H4 (cell line): ENCODE measurements at places on chromosomes 2 and 18. TPM values are rescaled to one million over a fixed set of nuclear protein-coding genes. Genes with fewer than 3 reads are reported as not detected.

- no peak for DNase-seq
Measured at GRCh38 chr18:62285281-62285680, 39.8 kb upstream of the TNFRSF11A start.

- DNase-seq, result no peak
Measured at GRCh38 chr2:28833740-28834470, 23.3 kb downstream of the SPDYA start.

GRCh38 chr2:161039071-161039470 is 121.2 kb upstream of the TANK start:
- DNase-seq, result no peak

Gene RAB27B
- 1.4 and 2.1 TPM in 2 replicates for total RNA-seq

Gene ZNF638
- total RNA-seq, result 62.4 and 65.2 TPM in 2 replicates

Gene FAP
- total RNA-seq, result 2.1 and 3.3 TPM in 2 replicates

Gene KATNAL2
- total RNA-seq, result 6.7 and 6.8 TPM in 2 replicates

- no peak for DNase-seq
Measured at GRCh38 chr2:11163439-11164317, 8.4 kb downstream of the SLC66A3 start.

GRCh38 chr2:188765522-188766470 is 208.4 kb upstream of the COL3A1 start:
- peak; percentile 19 for DNase-seq

DNA sequence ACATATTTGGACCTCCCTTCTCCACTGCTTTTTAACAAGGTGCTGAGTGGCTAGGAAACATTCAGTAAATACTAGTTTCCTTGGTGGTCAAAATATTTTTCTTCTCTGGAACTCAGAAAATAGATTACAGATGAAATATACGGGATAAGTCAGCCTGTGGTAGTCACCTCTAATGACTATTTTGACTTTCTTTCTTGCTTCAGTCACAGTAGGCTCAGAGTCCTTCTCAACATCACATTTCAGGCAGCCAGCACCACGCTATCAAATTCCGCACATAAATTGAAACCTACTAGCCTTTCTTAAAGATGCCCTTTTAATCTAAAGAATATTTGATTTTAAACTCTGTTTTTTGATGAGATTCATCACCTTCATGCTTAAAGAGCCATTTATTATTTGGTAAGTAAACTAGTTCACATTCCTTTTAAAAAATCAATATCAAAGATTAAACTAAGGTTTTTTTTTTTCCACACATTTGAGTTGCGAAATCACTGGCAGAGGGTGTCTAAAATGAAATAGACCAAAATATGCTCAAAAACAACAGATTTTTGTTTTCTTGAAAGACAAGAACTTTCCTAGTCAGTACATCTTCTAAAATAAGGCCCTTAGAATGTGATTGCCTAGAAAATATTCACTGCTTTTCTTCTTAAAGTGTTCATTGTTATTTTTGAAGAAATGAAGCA is 181.5 kb downstream of the NRXN1 start:
- DNase-seq, result no peak

GRCh38 chr2:225994748-225995405 is 595.4 kb downstream of the NYAP2 start:
- DNase-seq, result peak; percentile 67

Gene RGPD4
- not detected in 2 replicates for total RNA-seq

Gene IL36B
- not detected in 2 replicates for total RNA-seq

Gene STPG4
- not detected in 2 replicates for total RNA-seq

Gene TXNDC2
- total RNA-seq, result 0.29 and 0.55 TPM in 2 replicates

GRCh38 chr18:63040788-63041410 is 278.7 kb downstream of the BCL2 start:
- no peak for DNase-seq

Gene SLC38A11
- total RNA-seq, result not detected in 2 replicates

DNA sequence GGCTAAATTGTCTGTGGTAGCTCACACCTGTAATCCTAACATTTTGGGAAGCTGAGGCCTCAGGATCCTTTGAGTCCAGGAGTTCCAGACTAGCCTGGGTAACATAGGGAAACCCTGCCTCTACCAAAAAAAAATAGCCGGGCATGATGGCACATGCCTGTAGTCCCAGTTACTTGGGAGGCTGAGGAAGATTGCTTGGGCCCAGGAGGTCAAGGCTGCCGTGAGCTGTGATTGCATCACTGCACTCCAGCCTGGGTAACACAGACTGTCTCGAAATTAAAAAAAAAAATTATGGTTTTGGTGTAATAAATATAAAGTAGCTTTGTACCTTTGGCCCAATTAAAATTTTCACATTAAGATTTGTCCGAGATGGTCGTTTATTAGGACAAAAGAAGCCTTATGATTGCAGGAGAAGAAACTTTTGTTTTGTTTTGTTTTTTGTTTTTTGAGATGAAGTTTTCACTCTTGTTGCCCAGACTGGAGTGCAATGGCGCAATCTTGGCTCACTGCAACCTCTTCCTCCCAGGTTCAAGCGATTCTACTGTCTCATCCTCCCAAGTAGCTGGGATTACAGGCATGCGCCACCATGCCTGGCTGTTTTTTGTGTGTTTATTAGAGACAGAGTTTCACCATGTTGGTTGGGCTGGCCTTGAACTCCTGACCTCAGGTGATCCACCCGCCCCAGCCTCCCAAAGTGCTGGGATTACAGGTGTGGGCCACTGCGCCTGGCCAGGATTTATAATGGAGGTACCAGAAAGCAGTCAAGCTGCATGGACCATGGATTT is 4.1 kb downstream of the MTA3 start:
- no peak for DNase-seq

Gene ANKRD29
- total RNA-seq, result 8.4 and 8.9 TPM in 2 replicates

DNA sequence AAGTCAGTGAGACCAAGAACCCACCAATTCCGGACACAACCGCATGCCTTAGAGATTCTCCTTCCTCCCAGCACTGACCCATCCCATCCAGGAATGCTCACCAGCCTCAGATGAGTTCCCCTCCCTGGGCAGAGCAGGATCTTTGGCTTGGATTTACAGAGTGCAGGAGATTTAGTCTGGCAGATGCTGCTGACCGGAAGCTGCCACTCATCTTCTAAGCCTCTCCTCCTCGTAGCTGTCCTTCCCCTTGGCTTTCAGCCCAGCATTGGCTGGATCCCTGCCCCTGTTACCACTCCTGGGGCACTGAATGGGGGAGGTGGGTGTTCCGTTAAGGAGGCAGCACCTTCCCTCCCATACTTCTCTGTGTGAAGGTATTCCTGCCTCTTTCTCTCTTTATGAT is 53.2 kb downstream of the VWA3B start:
- DNase-seq, result no peak

DNA sequence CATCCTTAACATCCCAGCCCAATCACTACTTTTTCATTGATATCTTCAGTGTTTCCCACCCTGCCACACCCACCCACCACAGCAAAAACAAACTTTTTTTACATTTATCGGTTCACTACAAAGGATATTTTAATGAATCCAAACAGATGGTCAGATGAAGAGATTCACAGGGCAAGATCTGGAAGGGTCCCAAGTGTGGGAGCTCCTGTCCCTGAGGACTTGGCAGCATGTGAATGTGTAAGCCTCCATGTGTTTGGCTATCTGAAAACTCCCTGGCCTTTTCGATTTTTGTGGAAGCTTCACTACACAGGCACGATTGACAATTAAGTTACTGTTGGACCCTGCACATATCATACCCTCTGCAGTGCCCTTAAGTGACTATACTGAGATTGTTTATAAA is 48.1 kb upstream of the CRIM1 start:
- DNase-seq, result no peak

DNA sequence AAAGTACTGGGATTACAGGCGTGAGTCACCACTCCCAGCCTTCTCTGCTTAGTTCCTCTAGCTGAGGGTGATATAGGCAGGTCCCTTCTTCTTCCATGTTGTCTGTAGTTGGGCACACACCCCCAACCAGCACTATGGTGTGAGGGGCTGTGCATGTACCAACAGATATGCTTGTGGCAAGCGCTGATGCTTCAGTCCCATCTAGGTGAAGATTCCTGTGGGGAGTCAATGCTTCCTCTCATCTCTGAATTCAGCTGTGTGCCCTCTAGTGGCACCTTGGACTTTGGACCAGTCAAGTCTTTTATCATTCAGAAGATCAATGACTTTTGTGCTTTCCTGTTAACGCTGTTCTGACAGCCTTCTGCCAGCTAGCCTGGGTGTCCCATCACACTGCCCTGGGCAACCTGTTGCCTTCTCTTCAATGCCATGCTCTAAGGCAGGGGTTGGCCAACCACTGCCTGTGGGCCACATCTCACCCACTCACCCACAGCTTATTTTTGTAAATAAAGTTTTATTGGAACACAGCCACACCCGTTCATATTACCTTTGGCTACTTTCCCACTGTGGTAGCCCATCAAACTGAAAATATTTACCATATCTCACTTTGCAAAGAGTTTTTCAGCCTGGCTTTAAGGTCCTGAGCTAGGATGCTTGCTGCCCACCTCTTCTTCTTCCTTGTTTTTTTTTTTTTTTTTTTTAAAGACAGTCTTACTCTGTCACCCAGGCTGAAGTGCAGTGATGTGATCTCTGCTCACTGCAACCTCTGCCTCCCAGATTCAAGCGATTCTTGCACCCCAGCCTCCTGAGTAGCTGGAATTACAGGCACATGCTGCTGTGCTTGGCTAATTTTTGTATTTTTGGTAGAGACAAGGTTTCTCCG is 51.0 kb downstream of the NPAS2 start:
- DNase-seq, result no peak

Gene PLA2R1
- 0.06 TPM in 1 of 2 replicates, not detected in the other for total RNA-seq

DNA sequence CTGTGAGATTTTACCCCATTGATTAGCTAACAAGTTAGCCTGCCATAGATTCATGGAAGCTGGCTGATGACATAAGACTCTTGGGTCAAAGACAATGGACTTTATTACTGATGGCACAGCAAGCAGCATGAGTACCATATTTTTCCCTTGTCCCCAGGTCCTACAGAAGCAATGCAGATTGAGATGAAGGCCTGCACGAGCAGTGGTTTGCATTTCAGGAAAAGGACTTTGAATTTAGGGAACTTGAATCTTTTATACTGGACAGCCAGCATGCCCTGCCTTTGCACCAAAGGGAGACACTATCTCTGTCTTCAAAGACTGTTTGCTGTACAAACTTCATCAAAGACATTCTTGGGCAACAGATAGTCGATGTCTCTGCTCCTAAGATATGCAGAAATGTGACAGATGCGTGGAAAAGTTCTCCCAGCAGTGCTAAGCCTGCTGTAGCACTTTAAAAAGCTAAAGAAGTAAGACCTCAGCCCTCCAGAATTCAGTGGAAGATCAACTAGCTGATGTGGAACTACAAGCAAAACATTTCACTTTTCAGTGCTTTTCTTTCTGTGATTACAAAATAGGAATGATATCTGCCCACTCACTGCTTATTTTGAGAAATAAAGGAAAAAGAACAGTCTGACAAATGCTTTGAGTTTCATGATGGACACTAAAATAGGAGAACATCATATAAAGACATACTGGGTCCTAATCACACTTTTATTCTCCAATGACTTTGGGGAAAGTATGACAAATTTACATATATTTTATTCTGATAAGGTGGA is 44.4 kb upstream of the TANK start:
- no peak for DNase-seq

DNA sequence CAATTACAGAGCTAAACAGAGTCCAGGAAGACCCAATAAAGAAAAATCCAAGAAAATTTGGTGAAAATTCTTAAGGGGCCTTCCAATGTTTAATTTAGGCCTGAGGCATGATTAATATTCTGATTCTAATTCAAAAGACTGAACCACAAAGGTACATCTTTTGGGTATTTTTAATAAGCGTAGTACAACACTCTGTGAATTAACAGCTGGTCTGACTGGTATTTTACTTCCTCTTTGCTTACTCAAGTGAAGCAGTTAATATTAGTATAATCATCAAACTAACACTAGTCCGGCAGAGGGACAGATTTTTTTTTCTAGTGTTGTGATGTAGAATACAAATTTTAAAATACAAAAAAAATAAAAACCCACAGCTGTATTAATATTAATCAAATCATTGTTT is 652.9 kb downstream of the NR4A2 start:
- no peak for DNase-seq

GRCh38 chr2:190052307-190052706 is 10.2 kb downstream of the MSTN start:
- no peak for DNase-seq

DNA sequence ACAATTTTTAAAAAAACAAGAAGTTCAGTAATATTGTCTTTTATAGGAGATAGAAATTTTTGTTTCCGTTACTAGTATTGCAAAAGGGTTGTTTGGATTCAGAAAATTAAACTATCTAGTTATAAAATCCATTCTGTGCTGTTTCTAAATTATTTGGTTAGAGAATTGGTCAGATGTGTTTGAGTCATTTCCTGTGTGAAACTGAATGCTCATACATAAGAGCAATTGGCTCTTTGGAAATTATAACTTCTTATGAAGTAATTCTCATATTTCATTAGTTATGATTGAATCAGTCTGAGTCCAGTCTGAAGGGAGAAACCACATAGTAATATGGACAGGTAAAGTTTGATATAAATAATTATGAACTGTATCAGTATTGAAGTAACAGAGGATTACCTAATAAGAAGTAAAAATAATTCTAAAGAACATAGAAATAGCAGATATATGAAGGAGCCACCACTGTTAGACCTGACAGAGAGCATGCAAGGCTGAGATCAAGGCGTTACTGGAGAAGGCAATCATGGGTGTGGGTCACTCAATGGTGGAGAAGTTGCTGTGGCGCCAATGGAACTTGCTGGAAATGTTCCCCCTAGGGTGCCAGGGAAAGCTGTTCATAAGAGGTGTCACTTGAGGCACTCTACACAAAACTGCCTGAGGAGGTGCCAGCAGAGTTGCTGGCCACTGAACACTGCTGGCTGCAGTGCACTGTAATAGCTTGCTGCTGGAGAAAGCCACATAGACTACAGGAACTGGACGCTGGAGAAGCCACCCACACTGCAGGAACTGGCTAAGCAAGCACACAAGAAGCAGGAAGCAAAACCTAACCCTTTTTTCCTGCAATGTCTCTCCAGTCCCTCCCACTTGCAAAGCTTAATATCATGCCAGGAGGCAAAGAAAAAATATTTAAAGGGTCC is 18.0 kb upstream of the FAP start:
- DNase-seq, result peak; percentile 54

DNA sequence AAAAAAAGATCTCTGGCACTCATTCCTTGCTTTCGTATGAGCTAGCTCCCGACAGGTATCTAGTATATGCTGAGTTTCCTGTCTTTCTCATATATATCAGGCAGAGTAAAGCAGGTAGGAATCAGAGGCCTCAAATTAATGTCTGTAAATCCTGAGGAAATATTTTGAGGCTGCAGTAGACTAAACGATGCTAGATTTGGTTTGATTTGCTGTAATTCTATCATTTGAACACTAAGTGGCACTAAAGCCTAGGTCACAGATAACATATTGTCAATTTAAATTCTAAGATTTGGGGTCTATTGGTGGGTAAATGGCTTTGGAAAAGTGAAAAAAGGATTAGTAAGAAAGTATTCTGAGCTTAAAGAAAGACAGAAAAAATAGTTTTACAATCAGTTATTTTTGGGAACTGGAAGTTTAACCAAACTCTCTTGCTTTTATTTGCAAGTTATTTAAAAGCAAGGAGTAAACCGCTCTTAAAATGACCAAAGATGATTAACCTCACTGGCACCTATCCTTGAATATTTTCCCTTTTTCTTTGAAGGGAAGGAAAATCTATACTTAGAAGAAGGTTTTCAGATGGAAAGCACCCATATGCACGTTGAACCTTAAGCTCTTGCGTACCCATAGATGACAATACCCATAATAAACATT is 37.6 kb upstream of the SLC4A10 start:
- DNase-seq, result peak; percentile 14
